Esophagus muscularis mucosa (tissue), 4 donors: ENCODE measurements at places on chromosomes 16 and 17. TPM values are rescaled to one million over a fixed set of nuclear protein-coding genes. Genes with fewer than 3 reads are reported as not detected.

DNA sequence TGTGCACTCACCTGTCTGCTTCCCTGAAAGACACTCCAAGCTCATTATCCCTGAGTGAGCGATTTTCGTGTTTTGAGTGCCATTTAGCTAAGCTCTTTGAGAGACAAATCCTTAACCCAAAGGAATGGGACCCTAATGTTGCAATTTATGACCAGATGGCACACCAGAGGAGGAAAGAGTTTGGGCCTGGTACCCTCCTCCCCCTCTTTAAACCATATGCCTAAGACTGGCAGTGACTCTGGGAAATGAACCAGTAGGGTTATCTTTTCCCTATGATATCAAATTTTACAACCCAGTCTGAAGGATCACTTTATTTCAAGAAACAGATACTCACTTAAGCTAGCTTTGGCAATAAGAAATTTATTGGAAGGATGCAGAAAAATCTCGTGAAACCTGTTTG lies 550.4 kb downstream of the TOX3 start:
- no peak for DNase-seq

GRCh38 chr17:12088035-12088434 lies 67.4 kb downstream of the MAP2K4 start:
- no peak for DNase-seq

The APOH gene
- total RNA-seq = not detected

DNA sequence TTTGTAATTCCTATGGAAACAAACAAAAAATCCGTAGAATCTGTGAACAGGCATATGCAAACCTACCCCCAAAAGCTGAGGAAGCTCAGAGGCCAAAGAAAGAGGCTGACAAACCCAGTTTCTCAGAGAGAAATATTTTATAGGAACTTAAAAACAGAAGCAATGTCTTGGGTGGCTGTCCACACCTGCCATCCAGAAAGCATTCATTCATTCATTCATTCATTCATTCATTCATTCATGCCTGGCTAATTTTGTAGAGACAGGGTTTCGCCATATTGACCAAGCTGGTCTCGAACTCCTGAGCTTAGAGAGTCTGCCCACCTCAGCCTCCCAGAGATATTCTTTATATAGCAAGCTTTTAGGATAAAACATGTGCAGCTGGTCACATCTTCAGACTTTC lies 154.3 kb downstream of the MRTFB start:
- no peak for DNase-seq

GRCh38 chr16:90022209-90023077 lies 3.2 kb upstream of the DBNDD1 start:
- DNase-seq = peak; percentile 95

DNA sequence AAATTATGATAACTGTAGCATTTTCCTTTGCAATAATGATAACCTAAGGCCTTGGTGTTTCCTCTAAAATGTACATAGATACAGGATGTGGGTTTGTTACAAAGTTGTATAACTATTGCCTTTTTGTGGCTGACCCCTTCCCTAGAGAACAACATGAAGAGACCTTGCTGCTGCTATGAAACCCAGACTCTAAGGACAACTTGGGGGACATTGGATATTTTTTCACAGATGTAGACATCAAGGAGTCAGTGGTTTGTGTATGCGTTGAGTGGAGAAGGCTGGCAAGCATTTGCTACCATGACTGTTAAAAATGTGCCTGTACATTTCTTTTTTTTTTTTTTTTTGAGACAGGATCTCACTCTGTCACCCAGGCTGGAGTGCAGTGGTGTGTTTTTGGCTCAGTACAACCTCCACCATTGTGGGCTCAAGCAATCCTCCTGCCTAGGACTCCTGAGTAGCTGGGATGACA lies 12.3 kb downstream of the HMOX2 start:
- DNase-seq = no peak

GRCh38 chr16:72561-73548 lies at the start of gene RHBDF1:
RHBDF1 (minus strand) TSS chr16:72631; CDS start chr16:65015, 7,616 bp downstream.
- no peak for DNase-seq

The CLEC19A gene
- not detected for total RNA-seq

The ZNF205 gene
- total RNA-seq = 25.0 TPM

- no peak for DNase-seq
These were observed 161.4 kb upstream of the RPL38 start for GRCh38 chr17:74041869-74042640.

The TNP2 gene
- not detected for total RNA-seq

The SF3B3 gene
- total RNA-seq = 70.5 TPM

DNA sequence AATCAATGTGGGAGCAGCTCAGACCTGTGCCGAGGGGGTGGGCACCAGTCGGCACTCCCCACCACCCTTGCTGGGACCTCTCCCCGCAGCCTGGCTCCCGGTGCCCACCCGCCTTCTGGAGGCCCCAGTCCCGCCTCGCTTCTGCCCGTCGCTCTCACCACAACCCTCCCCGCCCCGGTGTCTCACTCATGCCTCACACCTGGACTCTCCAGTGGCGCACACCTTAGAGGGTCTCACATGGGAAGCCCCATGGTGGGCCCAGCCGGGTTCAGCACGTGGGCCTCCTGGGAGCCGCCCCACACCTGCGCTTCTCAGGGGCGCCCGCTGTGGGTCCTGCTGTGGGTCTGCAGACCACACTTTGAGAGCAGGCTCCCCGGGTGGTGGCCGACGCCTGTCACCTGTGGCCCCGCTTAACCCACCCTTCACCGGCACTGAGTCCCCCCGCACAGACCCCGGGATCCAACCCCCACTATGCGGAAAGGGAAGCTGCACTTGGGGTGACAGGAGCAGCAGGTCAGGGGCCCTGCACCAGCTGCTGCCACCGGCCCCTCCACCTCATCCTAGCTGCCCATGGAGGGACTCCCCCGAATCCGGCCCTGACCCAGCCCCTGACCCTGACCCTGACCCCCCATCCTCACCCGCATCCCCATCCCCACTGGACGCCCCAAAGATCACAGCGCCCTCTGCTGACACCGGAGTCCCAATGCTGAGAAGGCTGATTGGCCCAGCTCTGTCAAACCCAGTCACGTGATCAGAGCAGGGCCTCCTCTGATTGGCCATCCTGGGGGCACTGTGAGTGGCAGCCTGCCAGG lies 27.4 kb upstream of the SLC38A10 start:
- no peak for DNase-seq

The SLC47A1 gene
- not detected for total RNA-seq

GRCh38 chr17:17710728-17711541 lies 29.7 kb downstream of the RAI1 start:
- DNase-seq = no peak

The KRTAP3-2 gene
- not detected for total RNA-seq

- DNase-seq = no peak
These were observed 818 bp upstream of the CBX8 start for GRCh38 chr17:79797492-79798298.

DNA sequence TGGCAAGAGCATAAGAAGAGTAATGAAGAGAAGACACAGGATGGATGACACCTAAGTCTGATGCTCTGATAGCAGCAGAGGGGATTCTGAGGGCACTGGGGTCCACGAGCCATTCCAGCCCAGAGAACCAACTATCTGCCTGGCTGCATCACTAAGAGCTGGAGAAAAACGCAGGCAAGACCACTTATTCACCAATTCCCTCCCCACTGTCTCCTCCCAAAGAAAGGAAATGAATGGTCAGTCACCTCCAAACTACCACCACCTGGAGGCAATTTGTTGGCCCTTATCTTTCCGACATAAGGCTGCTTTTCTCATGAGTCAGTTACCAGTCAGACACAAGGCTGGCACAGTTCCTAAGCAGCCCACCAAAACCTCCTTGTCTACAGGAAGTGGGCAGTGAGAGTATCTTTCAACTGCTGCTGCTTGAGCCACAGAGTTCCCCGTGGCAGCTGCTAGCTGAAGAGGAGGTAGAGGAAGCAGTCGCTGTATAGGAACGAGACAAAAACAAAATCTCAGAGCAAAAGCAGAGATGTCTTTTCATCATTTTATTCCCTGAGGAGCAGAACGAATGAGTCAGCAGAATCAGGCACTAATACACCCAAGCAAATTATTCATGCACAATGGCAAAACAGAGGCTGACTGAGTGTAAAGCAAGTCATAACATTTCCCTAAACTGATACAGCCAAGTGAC lies 111.1 kb downstream of the SMG6 start:
- DNase-seq = no peak

- DNase-seq = peak; percentile 97
These were observed at the start of gene NOL3 for GRCh38 chr16:67170168-67170948. NOL3 (plus strand) TSS chr16:67170538.

The FNDC8 gene
- not detected for total RNA-seq

The OR1F1 gene
- total RNA-seq = not detected

DNA sequence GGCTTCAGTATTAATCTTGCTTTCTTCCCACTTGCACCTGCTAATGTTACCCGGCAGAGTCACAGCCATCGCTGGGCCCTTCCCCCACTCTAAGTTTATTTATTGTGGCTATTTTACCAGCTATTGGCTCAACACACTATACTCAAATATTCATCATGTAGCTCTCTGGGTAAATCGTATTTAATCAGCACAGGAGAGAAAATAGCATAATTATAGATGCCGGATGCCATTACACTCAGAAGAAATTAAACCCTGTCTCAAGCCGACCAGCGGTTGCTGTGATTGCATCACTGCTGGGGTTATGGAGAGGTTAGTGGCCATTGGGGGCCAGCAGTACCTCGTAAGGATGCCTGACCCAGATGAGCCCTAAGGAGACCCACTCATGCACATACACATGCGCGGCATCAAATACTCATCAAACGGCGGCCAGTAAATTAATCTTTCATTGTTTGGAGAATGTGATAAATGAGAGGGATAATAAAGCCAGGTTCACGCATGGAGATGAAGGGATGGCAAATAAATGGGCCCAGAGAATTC lies 269.5 kb upstream of the ZFHX3 start:
- no peak for DNase-seq

GRCh38 chr17:43070257-43070656 lies 45.2 kb downstream of the RND2 start:
- no peak for DNase-seq

The KNOP1 gene
- 8.3 TPM for total RNA-seq

DNA sequence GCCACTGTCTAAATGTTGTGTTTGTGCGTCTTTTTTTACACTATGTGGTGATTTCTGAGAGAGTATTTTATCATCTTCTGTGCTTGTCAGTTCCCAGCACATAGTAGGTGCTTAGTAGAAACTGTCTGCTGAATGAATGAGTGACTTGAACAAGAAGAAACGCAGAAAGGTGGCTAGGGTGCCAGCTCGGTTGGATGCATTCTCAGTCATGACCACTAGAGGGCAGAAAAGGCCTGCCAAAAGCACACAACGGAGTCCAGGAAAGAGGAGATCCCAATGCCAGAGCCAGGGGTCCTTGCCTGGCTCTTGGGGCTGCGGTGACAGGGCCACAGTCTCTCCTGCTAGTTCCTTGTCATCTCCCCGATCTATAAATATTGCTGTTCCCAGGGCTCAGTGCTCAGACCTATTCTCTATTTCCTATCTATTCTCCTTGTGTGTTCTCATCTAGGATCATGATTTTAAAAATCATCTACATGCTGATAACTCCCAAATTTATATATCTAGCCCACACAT lies 57.3 kb upstream of the CCL1 start:
- no peak for DNase-seq

The KCNJ18 gene
- total RNA-seq = not detected

The TADA2A gene
- 23.7 TPM for total RNA-seq

The KREMEN2 gene
- 0.13 TPM for total RNA-seq

The SLC38A8 gene
- total RNA-seq = not detected

DNA sequence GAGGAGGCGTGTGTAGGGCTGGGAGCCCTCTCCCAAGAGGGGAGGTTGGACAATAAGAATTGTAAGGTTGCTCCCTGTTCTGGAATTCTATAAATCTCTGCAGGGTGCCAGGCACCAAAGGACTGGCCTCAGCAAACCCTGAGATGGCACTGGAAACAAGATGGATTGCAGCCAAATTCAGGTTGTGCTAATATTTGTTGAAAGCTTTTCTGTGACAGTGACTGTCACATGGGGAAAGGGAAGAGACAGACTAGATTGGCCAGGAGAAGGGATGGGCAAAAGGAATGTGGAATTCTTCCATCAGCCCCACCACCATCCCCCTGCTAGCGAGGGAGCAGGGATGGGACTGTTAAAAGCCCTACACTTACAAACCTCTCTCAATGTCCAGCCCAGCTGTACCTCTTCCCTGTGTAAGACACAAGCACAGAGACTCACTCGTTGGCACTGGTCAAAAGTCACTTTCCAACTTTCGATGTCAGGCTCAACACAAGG lies 62.4 kb downstream of the SOX9 start:
- DNase-seq = no peak

DNA sequence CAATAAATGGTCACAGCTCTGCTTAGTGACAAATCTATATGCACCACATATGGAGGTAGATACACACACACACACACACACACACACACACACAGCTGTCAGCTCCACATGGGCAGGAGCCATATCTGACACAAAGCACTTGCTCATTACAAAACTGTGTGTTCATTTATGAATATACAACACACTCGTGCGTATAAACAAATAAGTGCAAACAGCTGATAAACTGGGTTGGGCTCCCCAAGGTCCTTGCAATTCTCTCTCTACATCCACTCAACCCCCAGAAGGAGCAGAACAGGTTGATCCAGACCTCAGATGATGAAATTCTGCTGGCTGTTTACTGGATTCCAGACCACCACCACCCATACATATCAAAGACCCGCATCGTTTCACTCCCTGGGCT lies 140.7 kb downstream of the XYLT1 start:
- DNase-seq = no peak

GRCh38 chr17:41347869-41348760 lies 2.5 kb downstream of the KRT33A start:
- no peak for DNase-seq

DNA sequence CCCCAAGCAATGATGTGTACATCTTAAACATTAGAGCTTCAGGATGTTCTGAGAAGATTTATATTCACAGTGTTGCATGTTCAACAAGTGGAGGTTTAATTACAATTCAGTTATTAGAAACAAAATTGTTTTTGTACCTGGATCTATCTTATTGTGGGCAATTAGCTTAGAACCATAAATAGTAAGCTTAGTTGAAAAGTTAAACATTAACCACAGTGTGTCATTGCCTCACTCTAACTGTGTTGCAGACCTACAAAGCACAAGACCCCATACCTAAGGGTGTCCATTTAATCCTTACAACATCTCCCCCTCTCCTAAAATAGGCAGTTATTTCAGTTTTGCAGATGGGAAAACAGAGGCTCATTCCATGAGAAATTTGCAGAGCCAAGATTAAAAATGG lies 632.0 kb upstream of the SOX9 start:
- no peak for DNase-seq

DNA sequence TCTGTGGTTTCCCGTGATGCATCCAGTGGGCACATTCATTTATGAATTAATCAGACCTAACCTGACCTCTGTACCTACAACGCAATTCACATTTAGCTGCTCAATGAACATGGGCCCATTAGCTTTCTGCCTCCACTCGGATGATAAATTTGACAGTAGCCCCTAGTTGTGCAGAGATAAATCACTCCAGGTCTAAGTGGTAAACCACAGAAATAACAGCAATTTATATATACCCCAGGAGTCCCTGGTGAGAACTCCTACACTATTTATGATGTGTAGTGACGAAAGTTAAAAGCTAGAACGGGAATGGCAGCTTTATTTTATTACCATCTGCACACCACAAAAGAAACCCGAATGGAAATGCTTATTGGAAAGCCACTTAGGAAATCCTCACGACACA lies 371.5 kb downstream of the HAPSTR1 start:
- no peak for DNase-seq
